ACHN (cell line): ENCODE measurements at places on chromosomes 5 and 9.
A peak's percentile ranks its signal among the peaks of the same experiment; 100 is the strongest.

- DNase-seq: no peak
Observed at GRCh38 chr9:18798508-18799290, 234.3 kb downstream of the SAXO1 start.

DNA sequence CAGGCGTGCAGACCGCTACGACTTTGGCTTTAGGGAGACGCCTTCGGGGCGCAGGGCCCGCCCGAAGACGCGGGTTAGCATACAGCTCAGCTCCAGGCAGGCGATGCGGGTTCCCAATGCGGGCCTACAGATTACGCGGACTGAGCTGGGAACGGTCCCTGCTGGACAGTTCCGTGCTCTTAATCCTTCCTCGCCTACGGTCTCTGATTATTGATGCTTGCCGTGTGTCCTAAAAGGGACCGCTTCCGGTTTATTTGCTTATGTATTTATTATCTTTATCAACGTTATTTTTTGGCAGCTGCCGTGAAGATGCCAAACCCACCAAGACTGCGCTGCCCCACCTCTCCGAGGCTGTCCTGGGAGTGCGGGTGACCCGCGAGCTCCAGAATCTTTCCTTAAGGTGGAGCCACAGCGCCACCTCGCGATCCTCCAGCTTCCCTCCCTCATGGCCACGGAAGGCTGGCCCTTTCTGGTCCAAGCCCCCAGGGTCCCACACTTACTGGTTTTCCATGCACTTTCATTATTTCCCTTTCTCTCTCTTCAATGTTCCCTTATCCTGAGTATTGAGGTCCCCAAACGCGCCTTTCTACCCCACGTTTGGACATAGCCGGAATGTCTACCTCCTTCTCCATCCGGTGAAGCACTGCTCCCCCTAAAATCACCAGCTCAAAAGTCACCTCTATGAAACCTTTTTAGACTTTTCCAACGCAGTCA, 7.0 kb upstream of the EBF1 start:
- DNase-seq: peak; percentile 58

GRCh38 chr5:74977471-74977870, 74.9 kb downstream of the GCNT4 start:
- DNase-seq: no peak

GRCh38 chr5:158127536-158127935, 268.6 kb upstream of the CLINT1 start:
- no peak for DNase-seq

- no peak for DNase-seq
Observed at GRCh38 chr5:172570594-172571334, 70.3 kb upstream of the NEURL1B start.

- no peak for DNase-seq
Observed at GRCh38 chr5:56440871-56441740, 208.0 kb upstream of the ANKRD55 start.

- DNase-seq: no peak
Observed at GRCh38 chr5:143893638-143894037, 81.7 kb downstream of the HMHB1 start.

DNA sequence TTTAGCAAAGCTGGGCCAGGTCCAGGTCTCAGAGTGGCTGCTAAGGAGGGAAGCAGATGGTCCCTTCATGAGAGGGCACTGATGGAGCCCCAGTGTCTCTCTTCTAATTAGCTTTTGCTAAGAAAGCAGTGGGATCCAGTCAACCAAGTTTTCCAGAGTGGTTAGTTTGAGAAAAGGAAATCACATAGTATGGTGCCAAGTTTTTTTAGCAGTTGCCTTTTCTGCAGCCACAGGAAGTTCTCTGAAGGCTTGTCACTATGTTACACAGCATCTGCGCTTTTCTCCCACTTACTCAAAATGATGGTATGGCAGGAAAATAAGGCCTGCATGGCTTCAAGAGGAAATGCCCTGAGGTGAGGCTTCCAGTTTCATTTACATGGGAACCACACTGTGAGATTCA, 331.5 kb upstream of the ZNF462 start:
- no peak for DNase-seq

DNA sequence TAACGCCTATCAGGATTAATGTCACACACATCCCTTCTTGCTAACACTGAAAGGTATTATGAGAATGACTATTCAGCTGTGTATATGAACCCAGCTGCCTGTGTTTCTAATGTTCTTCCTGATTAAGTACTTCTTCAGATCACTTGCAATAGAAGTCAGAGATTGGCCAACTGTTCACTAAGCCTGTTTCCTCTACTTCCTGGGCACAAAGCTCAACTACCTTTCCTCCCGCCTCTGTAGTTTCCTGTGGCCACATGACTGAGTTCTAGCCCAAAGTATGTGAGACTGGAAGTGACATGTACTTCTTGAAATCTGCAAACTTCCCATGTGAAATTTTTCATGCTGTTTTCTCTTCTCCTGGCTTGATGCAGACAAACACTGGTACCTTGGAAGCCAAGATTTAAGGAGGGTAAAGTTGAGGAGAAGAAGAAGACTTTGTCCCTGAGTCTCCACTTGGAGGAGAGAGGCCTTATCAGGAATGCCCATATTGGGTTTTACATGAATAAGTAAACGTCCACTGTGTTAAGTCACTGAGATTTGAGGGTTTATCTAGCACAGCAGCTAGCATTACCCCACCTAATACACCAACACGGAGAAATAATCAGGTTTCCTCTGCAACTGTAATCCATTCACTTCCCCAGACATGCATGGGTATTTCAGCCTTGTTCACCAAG, 58.6 kb downstream of the SLIT3 start:
- no peak for DNase-seq

DNA sequence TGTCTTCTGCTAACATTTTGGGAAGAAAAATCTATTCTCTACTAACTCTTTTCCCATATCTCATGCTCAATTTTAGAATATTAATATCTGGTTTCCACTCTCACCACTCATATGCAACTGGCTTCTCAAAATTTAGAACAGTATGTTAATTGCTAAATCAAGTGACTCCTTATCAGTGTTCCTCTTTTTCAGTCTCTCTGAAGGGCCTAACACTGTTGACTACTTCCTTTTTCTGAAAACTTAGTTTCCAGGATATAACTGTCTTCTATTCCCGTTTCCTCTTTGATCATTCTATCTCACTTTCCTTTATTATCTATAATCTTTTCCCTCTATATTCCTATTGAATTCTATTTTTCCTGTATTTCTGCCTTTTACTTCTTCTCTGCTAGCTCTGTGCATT, 1717.2 kb upstream of the C9orf72 start:
- DNase-seq: no peak

- DNase-seq: no peak
Observed at GRCh38 chr9:98861781-98862504, 54.5 kb downstream of the GALNT12 start.

- DNase-seq: no peak
Observed at GRCh38 chr9:136525207-136525606, 20.6 kb downstream of the NOTCH1 start.
